ENCODE measurements at places on chromosomes 5 and 9.

DNA sequence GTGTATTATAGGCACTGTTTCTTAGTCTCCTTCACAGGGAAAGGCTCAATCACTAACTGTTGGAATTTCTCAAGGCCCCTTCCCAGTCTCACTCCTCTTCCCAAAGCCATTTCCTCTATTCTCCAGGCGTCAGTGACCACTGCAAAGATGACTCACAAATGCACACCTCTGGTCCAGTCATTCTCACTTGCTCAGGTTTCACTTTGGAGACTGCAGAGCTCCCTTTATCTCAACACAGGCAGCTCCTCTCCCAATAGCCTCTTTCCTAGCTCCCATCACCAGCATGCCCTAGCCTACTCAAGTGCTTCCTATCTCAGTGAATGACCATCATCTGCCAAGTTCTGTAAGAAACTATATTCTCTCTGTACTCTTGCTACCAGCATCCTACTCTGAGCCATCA, 323.6 kb downstream of the NTRK2 start:
- no peak for DNase-seq

GRCh38 chr5:180235846-180236245, 26.8 kb upstream of the RASGEF1C start:
- no peak for DNase-seq

- no peak for DNase-seq
Observed at GRCh38 chr5:176630681-176631222, 277 bp downstream of the EIF4E1B start.

GRCh38 chr9:81741103-81741502, 51.8 kb upstream of the TLE1 start:
- DNase-seq = no peak

DNA sequence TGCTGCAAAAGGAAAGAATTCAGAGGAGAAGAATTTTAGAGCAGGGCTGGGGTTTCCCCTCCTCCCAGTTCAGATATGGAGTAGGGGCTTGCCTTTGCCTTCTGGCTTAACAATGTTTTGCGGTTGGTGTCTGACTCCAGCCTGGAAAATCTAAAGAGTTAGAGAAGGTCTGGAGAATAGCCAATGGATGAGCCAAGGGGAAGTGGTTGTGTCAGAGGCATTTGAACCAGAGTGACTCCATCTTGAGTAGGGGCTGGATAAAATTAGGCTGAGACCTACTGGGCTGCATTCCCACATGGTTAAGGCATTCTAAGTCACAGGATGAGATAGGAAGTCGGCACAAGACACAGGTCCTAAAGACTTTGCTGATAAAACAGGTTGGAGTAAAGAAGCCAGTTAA, 133.7 kb downstream of the DIRAS2 start:
- no peak for DNase-seq

- DNase-seq = no peak
Observed at GRCh38 chr5:162202285-162202880, 134.8 kb downstream of the GABRG2 start.

GRCh38 chr9:133930682-133931485, 61.2 kb downstream of the VAV2 start:
- no peak for DNase-seq

- no peak for DNase-seq
Observed at GRCh38 chr9:94145640-94146039, 61.4 kb downstream of the PTPDC1 start.

DNA sequence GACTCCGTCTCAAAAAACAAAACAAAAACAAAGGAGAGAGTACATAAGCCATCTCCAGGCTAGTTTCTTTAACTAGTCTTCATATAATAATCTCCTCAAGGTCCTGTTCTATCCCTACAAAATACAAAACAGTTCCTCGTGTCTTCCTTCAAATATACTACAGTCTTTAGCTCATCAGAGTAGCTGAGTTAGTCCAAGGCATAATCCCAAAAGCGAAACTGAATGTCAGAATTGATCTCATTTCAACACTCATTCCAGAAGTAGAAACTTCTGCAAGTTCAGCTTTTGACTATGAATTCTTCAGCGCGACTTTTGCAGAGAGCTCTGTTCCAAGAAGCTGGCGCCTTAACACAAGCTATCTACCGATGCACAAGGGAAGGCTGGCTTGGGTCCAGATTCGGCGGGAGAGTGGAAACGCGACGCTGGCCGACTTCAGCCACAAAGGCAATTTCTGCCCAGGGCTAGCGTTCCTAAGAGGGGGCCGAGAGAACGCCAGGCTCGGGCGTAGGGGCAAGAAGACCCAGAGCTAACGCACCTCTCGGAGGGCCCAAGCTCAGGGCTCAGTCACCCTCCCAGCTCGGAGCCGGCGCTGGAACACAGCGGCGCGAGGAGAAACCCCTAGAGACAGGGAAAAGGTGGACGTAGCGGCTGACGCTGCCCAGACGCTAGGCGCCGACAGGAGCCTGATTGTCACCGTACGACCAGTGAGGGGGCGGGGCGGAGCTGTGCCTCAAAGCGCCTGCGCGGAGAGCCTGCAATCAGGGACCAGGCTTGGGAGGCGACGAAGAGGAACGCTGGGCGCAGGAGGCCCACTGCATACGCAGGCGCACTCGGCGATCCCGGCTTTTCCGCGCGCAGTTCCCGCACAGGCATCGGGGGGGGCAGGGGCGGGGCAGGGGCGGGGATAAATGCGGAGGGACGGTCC, 469 bp upstream of the HSDL2 start:
- DNase-seq = peak; percentile 100

DNA sequence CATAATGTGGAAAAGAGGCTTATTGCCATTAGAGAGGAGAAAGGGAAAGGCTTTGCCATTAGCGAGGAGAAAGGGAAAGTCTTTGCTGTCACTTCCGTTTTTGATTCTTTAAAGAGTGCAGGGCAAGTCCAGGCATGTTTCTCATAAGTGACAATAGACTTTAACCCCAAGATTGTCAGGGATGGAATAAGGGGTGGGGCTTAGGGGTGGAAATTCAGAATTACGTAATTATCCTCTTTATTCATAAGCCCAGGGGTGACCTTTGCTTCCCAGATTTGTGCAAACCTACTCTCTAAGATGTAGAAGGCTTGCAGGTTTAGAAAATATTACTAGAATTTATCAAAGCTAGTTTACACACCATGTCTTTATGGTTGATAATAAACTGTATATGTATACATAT, 2.3 kb upstream of the PLK2 start:
- DNase-seq = no peak

DNA sequence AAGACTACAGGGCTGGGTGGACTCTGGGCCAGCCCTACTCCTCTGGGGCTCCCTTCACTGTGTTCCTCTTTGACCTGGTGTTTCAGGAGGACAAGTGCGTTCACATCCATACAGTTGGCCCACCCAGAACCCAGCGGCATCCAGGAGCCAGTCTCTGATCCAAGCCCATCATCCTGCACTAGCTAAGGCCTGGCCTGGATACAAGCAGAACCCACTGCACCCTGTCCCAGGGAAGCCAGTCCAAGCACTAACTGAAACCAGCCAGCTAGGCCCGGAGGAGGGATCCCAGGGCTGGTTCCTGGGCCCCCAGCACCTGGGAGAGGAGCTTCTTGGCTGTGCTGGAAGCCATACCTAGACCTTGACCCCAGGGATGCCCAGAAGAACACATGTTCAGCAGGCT, 4.1 kb upstream of the GBGT1 start:
- DNase-seq = no peak

DNA sequence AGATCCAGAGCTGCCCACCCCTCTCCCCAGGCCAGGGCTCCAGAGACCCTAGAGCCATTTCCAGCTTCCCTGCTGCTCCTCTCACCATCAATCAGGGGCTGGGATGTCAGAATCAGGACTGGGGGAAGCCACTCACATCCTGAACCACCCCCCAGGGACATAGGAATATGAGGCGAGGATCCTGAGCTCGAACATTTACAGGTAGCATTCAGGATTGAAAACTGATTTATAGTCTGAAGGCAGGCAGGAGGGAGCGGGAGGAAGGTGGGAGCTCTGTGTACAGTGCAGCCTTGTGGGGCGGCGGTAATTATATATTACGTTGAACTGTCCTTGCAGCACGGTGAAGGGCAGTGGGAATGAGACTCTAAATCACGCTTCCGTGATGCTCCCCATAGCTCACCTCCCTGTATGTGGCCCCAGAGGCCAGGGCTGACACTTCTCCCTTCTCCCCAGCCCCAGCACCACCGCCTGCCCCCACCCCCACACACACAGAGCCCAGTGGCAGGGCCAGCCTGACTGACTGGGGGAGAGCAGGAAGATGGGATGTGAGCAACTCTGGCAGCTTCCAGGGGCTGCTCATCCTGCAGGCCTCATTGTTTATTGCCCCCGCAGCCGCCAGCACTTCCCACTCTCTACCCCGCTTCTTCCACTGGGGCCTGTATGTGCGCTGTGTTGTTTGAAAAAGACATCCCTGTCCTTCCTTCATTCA, 76.0 kb upstream of the HSPA9 start:
- no peak for DNase-seq
